Lung (tissue), 17 donors: ENCODE measurements at places on chromosomes 12 and 14. TPM values are rescaled to one million over a fixed set of nuclear protein-coding genes. Genes with fewer than 3 reads are reported as not detected.

DNA sequence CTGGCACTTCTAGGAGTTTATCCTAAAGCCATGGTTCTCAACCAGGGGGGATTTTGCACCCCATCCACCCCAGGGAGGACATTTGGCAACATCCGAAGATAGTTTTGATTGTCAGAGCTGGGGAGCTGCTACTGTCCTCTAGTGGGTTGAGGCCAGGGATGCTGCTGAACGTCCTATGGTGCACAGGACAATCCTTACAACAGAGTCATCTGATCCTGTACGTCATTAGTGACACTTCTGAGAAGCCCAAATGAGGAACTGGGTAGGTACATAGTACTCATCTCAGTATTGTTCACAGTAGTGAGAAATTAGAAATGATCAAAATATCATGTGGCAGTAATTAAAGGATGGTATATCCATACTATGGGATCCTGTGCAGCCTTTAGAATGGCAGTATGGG lies 185.1 kb downstream of the CHST11 start:
- no peak for DNase-seq

GRCh38 chr12:62861586-62861985 lies 73.4 kb downstream of the PPM1H start:
- no peak for DNase-seq

DNA sequence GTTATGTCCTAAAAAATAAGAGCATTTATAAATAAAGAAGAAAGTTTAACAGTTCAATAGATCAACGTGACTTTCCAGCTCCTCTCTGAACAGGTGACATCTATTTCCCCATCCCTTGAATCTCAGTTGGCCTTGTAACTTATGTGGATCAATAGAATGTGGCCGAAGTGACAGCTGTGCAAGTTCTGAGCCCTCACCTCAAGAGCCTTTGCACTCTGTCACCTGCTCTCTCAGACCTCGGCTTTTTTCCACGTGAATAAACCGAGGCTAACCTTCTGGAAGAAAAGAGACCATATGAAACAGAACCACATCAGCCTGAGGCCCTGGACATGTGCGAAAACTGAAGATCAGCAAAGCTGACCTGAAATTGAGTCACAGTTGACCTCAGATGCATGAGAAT lies 253.0 kb downstream of the DAD1 start:
- DNase-seq: no peak

GRCh38 chr12:95699579-95699978 lies 91.0 kb downstream of the NTN4 start:
- DNase-seq: no peak

GRCh38 chr14:22474730-22475351 lies 114.2 kb downstream of the DAD1 start:
- no peak for DNase-seq

DNA sequence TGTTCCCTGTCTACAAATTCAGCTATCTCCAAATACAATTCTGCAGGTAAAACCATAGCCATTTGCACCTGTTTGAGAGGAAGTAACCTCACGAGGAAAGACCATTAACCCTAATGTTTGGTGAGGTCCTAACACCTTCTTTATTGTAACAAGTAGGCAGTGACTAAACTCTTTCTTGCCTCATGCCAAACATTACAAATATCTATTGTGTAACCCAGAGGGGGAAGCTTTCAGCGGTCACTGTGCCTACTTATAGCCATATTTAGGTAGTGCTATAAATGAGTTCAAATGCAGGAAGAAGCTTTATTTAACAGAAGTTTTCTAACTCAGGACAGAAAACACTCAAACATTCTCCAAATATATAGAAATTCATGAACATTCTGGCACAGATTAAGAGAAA lies 252.7 kb downstream of the LRFN5 start:
- DNase-seq: peak; percentile 6

GRCh38 chr14:88323523-88324199 lies 592 bp upstream of the KCNK10 start:
- DNase-seq: peak; percentile 63

DNA sequence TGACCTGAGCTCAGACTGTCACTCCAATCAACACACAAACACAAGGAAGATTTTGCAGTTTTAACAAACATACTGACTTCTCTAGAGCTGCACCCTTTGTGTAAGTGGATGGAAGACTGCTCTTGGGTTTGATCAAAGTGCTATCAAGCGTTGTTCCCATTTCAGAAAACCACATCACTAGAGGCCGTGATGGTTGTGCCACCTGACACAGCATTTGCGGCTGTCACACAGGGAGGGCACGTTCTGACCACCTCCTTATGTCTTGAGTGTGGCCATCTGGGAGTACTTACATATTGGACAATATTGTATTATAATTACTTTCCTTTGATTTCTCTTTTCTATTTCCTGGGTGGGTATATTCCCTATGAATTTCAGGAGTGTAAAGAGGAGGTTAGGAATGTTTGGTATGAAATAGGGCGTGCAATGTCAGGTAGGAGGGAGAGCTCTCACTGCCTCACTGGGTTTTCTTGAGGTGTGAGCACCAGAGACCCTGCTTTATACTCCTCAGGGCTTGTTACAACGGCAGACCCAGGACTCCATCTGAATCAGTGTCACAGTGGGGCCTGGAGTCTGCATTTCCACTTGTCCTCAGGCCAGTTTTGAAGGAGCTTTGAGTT lies 74.3 kb downstream of the SYNE3 start:
- DNase-seq: no peak

DNA sequence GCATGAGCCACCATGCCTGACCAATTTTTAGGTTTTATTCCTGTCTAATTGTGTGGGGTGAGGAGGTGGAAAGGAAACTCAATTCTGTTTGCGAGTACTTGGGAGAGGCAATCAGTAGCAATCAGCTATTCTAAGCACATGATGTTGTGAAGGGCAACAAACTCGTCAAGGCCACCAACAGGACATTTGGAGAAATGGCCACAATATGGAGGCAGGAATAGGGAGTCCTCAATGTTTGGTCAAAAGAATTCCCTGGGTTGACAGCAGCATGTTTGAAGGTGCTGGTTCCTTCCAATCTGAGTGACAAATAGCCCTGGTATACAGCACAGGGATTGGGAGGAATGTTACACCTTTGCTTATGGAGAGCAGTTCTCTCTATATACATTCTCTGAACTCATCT lies 32.7 kb upstream of the USP44 start:
- no peak for DNase-seq

DNA sequence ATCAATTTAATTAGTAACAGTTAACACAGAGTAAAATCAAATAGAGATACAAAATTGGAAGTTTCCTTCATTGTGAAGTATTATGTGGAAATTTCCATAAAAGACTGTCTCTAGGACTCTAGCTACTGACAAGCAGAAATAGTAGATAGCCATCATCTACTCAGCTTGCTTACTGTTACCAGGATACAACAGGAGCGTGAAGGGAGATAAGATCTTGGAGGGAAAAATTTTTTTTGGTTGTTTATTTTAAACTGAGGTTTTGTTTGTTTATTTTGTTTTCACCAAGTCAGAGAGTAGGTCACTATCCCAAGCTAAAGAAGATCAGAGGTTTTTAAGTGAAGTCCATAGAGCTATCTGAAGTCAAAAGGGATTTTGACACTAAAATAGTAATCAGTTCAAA lies 861.3 kb upstream of the MGAT4C start:
- no peak for DNase-seq

GRCh38 chr12:779745-780734 lies 27.7 kb downstream of the WNK1 start:
- no peak for DNase-seq

GRCh38 chr12:69026336-69026735 lies 93.4 kb upstream of the CPM start:
- no peak for DNase-seq

- peak; percentile 66 for DNase-seq
These were observed 54.3 kb downstream of the MAP3K9 start for GRCh38 chr14:70754991-70755390.

DNA sequence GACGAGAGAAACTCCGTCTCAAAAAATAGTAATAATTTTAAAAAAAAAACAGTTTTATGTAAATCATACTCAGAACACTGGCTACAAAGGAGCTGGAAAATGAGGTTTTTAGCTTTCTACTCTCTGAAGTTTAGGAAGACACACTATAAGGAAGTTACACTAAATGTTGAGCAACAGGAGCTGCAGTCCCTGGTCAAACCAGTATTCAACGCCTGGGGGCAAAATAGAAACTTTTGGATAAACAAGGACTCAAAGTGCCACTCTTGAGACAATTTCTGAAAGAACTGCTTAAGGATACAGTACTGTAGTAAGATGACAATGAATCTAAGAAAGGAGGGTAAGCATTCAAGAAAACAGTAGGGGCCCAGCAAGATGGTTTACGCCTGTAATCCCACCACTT lies 29.3 kb downstream of the ACTR6 start:
- DNase-seq: peak; percentile 18

- no peak for DNase-seq
These were observed 163.5 kb downstream of the CCER1 start for GRCh38 chr12:90791445-90791844.

- no peak for DNase-seq
These were observed 859.9 kb upstream of the ATXN7L3B start for GRCh38 chr12:73677520-73678291.

- DNase-seq: no peak
These were observed 605 bp downstream of the ZCRB1 start for GRCh38 chr12:42325326-42325652.

DNA sequence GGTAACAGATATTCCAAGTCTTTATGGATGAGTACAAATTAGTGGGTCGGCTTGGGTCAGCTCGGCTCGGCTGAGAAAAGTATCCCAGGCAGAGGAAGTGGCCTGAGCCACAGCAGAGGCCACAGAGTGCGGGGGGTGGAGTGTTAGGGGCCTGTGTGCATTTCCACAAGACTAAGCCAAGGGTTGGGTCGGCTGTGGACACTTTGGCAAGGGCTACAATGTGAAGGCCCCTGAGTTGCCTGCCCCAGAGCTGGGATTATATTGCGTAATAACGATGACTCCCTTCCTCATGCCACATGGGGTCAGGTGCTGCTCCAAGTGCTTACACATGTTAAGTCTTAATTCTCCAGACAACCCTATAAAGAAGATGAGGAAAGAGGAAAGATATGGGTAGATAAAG lies 11.4 kb downstream of the EVL start:
- DNase-seq: no peak

- DNase-seq: no peak
These were observed 133.6 kb downstream of the KSR2 start for GRCh38 chr12:117835156-117835555.

GRCh38 chr14:101125719-101126651 lies 222.5 kb upstream of the RTL1 start:
- no peak for DNase-seq

DNA sequence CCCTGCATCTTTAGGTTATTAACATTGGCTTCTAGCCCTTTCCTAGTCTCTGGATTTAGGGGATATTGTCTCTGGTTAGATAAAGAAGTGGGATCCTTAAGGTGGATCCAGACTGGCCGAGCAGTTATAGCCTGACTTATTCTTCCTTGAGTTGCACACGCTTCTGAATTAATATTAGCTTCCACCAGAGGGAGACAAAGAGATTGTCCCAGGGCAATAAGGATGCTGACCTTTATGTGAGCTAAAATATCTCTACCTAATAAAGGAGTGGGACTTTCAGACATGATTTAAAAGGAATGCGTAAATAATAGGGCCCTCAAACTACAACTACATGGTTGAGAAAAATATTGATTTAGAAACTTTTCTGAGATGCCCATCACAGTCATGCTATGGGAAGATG lies 139.7 kb downstream of the SLCO1B3 start:
- DNase-seq: no peak

DNA sequence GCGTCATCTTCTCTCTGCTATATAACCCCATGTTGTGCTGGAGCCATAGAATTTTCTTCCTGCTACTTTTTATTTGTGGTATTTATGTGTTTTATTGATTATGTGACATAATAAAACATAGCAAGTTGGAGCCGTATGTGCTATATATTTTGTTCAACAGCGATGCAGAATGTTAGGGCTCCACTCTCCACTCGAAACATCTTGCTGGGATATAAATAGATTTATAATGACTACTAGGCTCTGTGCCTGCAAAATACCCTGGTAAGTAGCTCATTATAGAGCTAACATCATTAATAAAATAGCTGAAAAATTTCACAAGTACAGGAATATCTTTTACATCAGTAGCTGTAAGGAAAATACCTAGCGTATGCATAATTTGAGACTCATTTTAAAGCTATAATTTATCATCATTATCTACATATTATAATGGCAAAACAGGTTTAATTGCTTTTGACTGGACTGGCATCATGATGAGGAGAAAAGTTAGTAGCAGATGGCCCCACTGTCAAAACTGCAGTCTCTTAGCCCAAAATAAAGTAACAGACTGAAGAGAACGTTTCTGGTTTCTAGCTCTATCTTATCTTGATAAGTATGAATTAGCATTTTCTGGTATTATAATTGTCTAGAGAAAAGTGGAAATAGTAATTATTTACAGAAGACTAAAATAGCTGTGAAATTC lies 263.0 kb downstream of the NEDD1 start:
- no peak for DNase-seq

DNA sequence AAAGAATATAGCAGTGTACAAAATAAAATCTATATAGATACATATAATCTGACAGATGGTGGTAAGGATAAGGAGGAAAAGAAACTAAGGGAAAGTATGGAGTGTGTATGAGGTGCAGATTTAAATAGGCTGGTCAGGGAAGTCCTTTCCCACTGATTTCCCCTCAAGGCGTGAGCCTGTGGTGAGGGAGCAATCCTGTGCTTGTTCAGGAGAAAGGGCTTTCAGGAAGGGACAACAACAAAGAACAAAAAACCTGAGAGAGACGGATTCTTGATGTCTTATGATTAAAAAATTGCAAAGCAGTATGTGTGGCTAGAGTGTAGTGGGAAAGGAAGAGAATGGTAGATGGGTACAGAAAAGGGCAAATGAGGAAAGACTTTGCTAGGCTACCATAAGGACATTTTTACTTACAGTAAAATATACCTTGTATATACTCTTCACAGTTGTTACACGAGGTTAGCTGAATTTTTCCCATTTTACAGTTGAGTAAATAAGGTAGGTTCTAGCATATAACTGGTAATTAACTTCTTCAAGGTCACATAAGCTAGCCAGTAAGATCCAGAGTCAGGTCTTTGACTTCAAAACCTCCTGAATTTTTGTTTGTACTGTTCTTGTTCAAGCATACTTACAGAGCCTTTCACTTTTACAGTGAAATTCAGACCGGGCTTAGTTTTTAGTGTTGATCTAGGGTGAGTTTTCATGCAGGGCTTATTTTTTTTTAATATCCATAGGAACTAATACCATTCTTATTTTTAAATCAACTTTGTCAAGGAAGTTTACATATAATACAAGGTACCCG lies 15.6 kb downstream of the CNOT2 start:
- no peak for DNase-seq

FAM234B gene
- total RNA-seq: 10.4 TPM

TOMM20L gene
- not detected for total RNA-seq

LRP1-AS gene
- not detected for total RNA-seq

LMNTD1 gene
- 5.3 TPM for total RNA-seq

SELPLG gene
- total RNA-seq: 47.2 TPM

TBC1D30 gene
- 11.0 TPM for total RNA-seq

AQP2 gene
- not detected for total RNA-seq

LRIG3 gene
- 111 TPM for total RNA-seq

CFAP73 gene
- total RNA-seq: 14.6 TPM

INTS13 gene
- total RNA-seq: 16.8 TPM

UNC79 gene
- 0.25 TPM for total RNA-seq

CCDC184 gene
- total RNA-seq: 3.0 TPM

GUCY2C gene
- total RNA-seq: not detected

PRB2 gene
- not detected for total RNA-seq

DHH gene
- 1.3 TPM for total RNA-seq

IQSEC3 gene
- total RNA-seq: 0.51 TPM
